Globus pallidus (tissue), 1 donor: ENCODE measurements at places on chromosomes 7 and 10.

GRCh38 chr10:25451401-25451800 is 276.6 kb downstream of the GPR158 start:
- DNase-seq: no peak

- DNase-seq: no peak
Observed at GRCh38 chr10:86756511-86757112, at the start of gene BMPR1A. BMPR1A (plus strand) TSS chr10:86756619; CDS start chr10:86876019, 119,400 bp downstream.

GRCh38 chr7:154338701-154339506 is 286.7 kb downstream of the DPP6 start:
- DNase-seq: peak; percentile 43

DNA sequence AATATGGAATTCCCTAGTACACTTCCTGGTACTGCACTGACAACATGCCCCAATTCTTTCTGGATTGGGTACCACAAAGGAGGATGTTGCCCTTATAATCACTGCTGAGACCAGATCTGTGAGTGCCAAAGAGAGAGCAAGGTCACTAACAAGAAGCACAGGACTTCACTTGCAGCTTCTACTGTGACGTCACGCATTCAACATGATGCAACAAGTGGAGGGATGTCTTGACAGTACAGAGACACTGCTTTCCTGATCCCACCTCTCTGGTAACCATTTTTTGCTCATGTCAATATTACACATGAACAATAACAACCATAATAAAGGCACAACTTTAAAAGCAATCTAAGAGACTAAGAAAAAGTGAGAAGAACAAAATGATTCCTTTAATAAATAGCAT is 414.1 kb upstream of the LRRN3 start:
- no peak for DNase-seq

DNA sequence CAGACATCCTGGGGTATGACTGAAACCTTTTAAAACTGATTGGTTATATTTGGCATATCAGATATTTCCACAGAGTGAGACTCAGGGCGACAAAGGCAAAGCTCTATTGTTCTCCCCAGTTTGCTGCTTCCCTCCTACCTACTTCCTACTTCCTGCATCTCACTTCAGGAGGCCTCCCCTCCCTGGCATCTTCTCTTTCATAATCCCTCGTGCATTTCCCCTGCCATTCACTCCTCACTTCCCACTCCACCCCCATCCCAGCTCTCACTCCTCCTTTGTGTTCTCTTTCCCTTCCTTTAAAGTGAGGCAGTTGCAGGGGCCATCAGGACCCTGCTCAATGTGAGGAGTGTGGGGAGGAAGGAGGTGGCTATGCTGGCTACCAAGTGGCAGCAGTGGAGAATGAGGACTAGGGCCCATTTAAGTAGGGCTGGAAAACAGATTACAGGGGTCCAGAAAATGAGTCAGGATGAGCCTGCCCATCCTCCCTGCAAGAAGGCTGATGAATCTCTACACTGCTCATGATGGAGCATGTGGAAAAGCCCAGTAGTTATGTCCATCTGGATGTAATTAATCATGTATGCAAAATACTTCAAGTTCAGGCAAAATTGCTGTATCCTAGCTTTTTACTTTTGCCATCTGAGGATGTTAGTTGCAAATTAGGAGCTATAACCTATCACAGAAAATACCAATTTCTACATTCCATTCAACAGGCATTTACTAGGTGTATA is 311.8 kb upstream of the IMMP2L start:
- no peak for DNase-seq

DNA sequence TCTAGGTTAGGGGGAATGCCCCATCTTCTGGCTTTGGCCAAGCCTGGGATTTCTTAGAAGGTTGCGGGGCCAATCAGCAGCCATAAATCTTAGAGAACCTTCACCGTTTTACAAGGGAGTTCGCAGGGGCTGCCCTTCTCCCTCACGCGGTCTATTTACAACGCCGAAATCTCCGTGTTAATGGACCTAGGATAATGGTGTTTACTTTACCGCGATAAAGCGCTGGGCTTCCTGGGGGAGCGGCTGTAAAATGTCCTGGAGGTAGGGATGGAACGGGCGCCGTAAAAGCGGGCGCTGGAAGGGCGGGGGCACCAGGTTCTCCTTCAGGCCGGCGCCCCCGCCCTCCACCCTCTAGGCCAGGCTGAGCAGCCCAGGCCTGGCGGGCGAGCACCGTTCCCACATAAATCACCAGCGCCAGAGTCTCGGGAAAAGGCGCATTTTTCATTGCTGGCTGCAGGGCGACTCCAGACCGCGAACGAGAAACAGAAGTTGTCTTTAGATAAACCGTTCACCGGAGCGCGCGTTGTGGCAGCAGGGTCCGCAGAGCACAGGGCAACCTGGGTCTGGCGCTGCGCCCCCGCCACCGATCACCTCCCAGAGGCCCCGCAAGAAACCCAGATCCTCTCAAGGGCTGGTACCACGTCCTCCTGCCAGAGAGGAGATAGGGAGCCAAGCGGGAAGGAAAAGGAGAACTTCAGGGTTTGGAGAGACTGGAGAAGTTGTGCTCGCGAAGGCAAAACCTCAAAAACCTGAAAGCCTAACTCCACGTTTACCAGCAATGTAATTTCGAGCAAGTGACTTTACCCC is 12.5 kb upstream of the NKX2-3 start:
- no peak for DNase-seq

DNA sequence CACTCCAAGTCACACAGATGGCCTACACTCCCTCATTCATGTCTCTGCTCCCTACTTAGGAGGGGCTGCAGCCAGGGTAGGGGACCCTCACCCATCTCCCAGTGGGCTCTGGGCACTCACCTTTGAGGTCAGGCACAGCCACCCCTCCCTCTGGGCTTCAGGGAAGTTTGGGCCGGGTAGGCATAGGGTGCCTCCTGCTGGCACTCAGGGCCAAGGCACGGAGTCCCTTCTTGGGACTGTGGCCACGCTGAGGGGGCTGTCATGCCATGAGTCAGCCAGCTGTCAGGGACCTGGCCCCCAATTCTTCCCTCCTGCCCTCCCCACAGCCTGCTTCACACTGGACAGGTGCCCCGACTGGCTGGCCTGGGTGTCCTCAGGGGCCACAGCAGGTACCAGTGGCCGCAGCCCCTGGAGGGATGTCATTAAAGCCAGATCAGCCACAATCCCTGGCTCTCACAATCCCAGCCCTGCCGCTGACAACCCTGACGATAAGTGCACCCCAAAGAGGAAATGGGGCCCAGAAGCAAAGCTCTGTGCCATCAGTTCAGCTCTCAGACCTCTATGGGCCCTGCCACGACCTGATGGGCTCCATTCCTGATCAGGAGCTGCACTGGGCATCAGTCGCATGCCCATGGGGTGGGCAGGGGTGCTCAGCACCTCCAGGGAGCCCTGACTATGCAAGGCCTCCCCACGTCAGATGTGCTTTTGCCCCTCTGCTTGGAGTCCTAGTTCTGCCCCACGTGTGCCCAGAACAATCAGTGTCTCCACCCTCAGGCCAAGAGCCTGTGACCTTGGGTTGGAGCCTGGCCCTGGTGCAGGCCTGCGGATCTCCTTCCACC is 34.1 kb upstream of the RET start:
- DNase-seq: no peak

- no peak for DNase-seq
Observed at GRCh38 chr7:101813402-101814019, 3.9 kb upstream of the CUX1 start.

DNA sequence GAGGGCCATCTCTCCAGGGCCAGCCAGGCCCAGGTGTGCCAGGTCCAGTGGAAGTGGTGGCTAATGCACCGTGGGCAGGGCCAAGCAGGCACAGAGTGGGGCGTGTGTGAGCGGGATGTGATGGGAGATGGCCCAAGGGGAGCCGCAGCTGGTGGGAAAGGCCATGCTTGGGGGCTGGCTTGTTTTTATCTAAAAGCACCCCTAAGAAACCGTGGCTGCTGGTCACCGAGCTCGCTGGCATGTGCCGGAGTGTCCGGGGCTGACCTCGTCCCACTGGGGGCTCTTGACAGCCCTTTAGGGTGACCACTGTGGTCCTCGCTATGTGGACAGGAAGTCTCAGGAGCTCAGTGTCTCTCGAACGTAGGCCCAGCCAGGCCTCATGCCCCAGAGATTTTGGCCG is 582.4 kb upstream of the FOXK1 start:
- DNase-seq: no peak

- DNase-seq: no peak
Observed at GRCh38 chr7:139718141-139718540, 59.7 kb downstream of the HIPK2 start.

GRCh38 chr10:66877361-66877760 is 48.5 kb upstream of the LRRTM3 start:
- DNase-seq: no peak

DNA sequence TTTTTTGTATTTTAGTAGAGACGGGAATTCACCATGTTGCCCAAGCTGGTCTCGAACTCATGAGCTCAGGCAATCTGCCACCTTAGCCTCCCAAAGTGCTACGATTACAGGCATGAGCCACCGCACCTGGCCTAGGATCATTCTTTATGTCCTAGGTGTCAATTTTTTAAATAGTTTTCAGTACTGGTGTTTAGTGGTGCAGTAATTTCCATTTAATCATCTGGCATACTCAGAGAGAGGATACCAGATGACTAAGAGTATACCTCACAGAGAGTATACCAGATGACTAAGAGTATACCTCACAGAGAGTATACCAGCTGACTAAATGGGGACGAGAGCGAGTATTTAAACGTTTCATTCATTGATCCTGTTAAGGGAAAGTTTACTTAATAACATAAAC is 37.3 kb upstream of the TMEM248 start:
- DNase-seq: no peak

- no peak for DNase-seq
Observed at GRCh38 chr7:99371376-99371920, 3.1 kb upstream of the ARPC1B start.

DNA sequence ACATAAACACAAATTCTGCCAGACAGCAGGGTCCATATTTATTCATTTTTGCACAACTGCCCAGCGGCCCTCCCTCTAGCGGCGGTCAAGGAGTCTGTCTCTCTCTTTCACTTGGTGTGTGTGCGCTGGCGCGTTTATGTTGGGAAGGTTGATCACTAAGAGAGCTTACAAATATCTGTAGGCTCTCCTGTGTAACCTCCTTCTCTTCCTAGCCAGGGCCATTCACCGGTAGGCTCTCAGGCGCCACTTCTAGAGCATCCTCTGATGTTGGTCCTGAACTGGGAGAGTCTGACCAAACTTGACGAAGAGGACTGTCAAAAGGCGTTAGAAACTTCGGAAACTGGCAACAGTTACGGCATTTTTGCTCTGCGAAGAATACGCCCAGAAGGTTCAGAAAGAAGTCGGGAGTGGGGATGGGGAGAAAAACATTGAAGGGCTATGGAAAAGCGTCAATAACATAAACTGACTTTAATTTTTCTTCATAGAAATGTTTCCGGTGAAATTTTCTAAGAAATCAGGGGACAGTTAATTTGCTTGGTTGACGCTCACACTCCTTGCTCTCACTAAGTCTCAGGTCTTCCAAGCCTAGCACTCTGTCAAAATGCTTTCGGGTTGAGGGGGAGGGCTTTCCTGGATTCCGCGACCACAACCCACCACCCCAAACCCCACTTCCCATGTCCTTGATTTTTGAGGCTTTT is 731.1 kb downstream of the ZWINT start:
- DNase-seq: peak; percentile 20

GRCh38 chr10:18079665-18080295 is 60.4 kb upstream of the CACNB2 start:
- no peak for DNase-seq

- no peak for DNase-seq
Observed at GRCh38 chr10:42960491-42960990, 116.3 kb upstream of the RET start.

GRCh38 chr10:101558671-101559595 is 29.1 kb downstream of the POLL start:
- no peak for DNase-seq

GRCh38 chr7:37323966-37324365 is 124.7 kb downstream of the ELMO1 start:
- no peak for DNase-seq

DNA sequence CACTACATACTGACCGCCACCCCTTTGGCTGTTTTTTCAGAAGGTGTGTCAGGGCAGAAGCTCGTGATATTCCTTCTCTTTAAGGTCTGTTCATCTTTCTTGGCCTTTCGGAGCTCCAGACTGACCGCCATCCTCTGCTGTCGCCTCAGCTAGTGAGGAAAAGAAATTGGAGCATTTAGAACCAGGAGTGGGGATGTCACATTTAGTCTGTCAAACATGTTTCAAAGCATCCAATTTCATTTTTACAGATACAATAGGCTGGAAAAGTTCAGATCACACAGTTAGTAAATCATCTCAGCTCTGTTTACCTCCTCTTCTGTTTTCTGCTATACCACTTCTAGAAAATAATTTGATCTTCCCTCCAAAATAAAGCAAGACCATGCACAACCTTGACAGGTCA is 4.8 kb downstream of the KPNA7 start:
- no peak for DNase-seq

GRCh38 chr7:92075455-92076158 is 58.7 kb downstream of the CYP51A1 start:
- DNase-seq: no peak

- DNase-seq: no peak
Observed at GRCh38 chr10:131269776-131270460, 41.6 kb downstream of the TCERG1L start.

GRCh38 chr7:11539853-11540252 is 292.1 kb downstream of the THSD7A start:
- DNase-seq: no peak

DNA sequence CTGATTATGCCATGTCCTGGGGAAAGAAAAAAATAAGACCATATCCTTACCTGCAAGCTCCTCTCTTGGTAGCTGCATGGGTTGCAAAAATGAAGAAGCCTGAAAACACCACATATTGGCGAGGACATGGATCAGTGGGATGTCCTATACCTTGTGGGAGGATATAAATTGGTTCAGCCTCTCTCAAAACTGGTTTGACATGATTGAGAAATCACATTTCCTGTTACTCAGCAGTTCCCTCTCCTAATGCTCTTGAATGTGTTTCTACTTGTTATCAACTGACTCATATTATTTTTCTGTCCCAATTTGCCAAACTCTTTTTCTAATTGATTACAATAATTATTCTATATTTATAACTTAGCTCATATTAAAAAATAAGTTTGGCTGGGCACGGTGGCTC is 380.2 kb downstream of the EXOC4 start:
- no peak for DNase-seq

DNA sequence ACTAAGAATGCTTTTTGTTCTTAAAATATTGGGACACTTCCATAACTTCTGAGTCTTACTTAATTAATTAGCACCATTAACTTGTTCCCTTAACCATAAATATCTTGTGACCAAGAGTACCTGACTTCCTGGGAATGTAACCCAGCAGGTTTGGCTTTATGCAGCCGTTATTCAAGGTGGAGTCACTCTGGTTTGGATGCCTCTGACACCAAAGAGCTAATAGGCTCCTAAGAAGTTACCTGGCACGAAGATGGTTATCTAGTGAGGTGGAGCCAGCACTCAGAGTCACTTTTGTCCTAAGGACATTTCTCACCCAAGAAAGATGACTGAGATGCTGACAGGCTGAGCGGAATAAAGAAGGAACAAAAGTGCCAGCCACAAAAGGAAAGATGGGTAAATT is 172.3 kb downstream of the C1GALT1 start:
- no peak for DNase-seq
